Suprapubic skin (tissue), 4 donors: ENCODE measurements at places on chromosomes 2 and 18. TPM values are rescaled to one million over a fixed set of nuclear protein-coding genes. Genes with fewer than 3 reads are reported as not detected.

GPR45 gene
- total RNA-seq, result not detected

SMYD1 gene
- not detected for total RNA-seq

SAP130 gene
- 18.6 TPM for total RNA-seq

SPATA3 gene
- not detected for total RNA-seq

FBXO15 gene
- total RNA-seq, result not detected

SCLY gene
- total RNA-seq, result 10.8 TPM

REEP1 gene
- 0.34 TPM for total RNA-seq

CFAP65 gene
- not detected for total RNA-seq

NT5DC4 gene
- total RNA-seq, result not detected

NOSTRIN gene
- total RNA-seq, result 10.9 TPM

PSTPIP2 gene
- 33.6 TPM for total RNA-seq

STARD6 gene
- not detected for total RNA-seq

SP140 gene
- 0.47 TPM for total RNA-seq

SLC39A6 gene
- total RNA-seq, result 95.5 TPM

FAM117B gene
- 16.4 TPM for total RNA-seq

KCNK3 gene
- total RNA-seq, result 1.1 TPM
